ENCODE measurements at places on chromosomes 4 and X. TPM values are rescaled to one million over a fixed set of nuclear protein-coding genes. Genes with fewer than 3 reads are reported as not detected.
A peak's percentile ranks its signal among the peaks of the same experiment; 100 is the strongest.

Gene PORCN
- 9.1 TPM for total RNA-seq

Gene CDS1
- 31.8 TPM for total RNA-seq

Gene SLC25A4
- total RNA-seq, result 24.3 TPM

GRCh38 chr4:160372390-160372789, 1269.5 kb downstream of the RAPGEF2 start:
- DNase-seq, result no peak

DNA sequence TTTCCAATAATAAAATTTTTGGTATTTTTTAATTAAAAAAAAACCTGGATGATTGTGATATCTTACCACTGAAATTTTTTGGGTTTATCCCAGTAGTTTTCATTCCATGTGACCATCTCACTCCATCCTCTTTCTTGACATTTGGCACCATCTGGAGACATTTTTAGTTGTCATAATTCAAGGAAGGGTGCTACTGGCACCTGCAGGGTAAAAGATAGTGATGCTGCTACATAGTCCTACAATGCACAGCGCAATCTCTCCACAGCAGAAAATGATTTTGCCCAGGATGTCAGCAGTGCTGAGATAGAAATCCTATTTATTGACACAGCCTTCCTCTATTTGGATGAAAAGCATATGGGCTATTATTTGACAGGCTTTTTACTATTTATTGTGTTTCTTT, 79.3 kb downstream of the RBPJ start:
- no peak for DNase-seq

Gene MAGEA2
- total RNA-seq, result not detected

DNA sequence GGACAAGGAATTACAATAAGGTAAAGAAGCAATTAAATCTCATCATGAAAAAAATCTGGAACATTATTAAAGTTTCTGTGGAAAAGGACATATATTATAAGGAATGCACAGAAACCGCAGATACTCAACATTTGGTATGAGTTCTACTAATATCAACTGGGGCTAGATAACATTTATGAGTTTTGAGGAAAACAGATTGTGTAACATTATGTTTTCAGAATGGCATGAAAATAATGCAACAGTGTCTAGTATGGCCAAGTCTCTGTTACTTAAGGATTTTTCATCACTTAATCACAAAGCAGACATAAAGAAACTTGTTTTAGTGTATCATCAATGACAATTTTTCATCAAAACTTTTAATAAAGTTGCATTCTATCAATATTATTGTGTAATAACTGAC, 785.0 kb downstream of the GLUD2 start:
- DNase-seq, result no peak

GRCh38 chr4:128812442-128813235, 3.1 kb downstream of the JADE1 start:
- no peak for DNase-seq

GRCh38 chr4:3252831-3253641, 4.1 kb downstream of the MSANTD1 start:
- no peak for DNase-seq

Gene SMIM31
- 10.3 TPM for total RNA-seq

- no peak for DNase-seq
Observed at GRCh38 chr4:5374592-5374991, 323.3 kb downstream of the STK32B start.

Gene NPY1R
- total RNA-seq, result 19.5 TPM

DNA sequence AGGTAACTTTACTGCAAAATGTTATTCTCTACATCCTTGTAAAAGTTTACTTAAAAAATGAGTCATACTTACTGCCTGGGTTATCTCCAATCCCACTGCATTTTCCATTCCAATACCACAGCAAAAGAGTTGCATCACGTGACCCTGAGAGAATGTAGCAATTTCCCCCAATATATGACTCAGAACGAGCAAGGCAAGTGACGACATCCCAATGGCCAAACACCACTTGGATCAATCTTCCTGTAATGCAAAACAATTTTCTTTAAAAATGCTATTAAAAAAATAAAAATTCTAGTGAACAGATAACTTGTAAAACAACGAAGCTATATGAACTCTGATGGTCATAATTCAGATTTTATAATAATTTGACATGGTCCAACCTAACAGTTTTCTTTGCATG, 224.3 kb downstream of the DCLK2 start:
- no peak for DNase-seq

- no peak for DNase-seq
Observed at GRCh38 chrX:103791228-103791627, 14.6 kb downstream of the PLP1 start.

GRCh38 chr4:79917246-79917645, 155.8 kb downstream of the ANTXR2 start:
- peak; percentile 22 for DNase-seq

- DNase-seq, result no peak
Observed at GRCh38 chr4:85656759-85657505, 182.0 kb downstream of the ARHGAP24 start.

DNA sequence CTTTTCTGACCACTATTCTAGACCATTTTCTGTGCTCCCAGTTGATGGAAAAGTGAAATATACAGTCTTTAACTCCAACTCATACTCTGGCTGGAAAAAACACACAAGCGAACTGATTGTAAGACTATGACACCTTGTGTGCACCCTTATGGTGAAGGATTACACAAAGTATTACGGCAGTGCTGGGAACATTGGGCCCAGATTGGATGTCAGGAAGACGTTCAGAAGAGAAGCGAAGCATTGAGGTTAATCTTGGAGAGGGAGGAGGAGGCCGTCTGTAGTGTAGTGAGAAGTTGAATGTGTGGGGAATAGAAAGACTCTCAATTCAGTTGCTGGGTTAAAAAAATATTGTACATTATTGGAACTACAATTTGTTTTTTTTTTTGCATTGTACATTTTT, 50.0 kb downstream of the GRIA2 start:
- DNase-seq, result no peak

- no peak for DNase-seq
Observed at GRCh38 chrX:114619874-114620273, 36.0 kb downstream of the HTR2C start.

DNA sequence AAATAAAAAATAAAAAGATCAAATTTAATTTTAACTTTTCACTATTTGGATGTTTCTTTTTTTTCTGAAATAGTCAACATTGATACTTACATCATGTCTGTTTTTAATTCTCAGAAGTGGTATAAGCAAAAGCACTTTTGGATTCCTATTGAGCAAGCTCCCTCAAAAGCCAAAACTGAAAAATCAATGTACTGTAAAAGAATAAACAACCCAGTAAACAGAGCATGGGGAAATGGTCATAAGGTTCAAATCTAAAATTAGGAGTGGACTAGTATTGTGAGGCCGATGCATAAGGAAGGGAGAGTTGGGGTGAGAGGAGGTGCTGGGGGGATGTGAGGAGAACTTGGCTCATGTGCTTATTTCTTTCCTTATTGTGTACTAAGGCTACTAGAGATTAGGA, 37.9 kb downstream of the NUDT6 start:
- DNase-seq, result no peak

GRCh38 chrX:38987198-38987651, 186.0 kb downstream of the MID1IP1 start:
- peak; percentile 12 for DNase-seq

- no peak for DNase-seq
Observed at GRCh38 chr4:8522160-8523120, 57.8 kb upstream of the GPR78 start.

DNA sequence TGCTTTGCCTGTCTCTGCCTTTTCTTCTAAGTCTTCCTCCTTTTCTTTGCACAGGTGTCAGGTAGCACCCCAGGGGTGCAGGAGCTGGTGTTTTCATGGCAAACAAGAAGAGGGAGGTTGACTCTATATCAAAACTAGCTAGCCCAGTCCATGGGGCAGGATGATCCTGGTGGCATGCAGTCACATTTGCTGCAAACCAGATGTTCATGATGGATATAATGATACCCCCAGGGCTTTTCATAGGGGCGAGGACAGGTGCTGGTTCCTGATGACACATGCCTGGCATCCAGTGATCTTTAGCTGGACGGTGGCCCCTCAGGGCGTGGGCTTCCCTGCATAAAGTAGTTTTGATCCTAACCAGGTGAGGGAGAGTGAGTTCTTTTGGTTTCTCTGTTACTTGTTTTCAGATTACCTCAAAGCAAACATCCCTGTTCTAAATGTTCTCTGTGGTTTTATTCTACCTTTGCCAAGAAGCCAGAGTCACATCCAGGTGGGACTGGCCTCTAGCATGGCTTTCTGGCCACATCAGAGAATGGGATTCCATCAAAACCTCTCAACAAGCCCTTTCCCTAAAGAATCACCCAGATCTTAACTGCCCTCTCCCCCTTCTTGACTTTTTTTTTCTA, 11.2 kb upstream of the UBA6 start:
- DNase-seq, result no peak

DNA sequence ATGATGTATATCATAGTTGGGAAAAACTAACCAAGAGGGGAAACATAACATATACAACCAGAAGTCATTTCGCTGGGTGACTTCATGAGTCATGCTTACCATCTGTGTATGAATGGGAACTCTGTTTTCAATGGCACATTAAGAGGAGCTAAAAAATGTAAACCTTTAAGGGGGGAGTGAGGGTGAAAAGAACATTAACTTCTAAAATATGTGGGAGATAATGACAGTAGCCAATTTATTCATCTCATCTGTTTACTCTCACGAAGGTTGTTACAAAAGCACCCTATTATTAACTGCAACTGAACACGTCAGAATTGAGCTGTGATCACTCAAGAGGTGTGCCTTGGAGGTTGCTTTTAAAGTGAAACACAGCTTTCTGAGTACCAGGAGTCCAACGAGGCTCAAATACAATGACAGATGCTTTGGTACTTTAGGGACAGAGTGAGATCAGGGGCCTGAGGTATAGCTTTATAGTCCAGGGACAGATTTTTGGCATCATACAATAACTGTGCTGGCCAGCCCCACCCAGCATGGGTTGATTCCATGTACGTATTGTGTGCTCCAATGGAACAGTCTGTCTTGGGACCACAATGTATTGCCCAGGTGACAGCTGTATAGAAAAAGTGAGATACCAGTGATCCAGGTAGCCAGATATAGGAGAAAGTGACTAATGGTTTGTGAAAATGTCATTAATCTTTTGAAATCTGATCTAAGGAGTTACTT, 107.3 kb downstream of the AMMECR1 start:
- DNase-seq, result no peak

Gene ZNF157
- 0.32 TPM for total RNA-seq

Gene TKTL1
- not detected for total RNA-seq

DNA sequence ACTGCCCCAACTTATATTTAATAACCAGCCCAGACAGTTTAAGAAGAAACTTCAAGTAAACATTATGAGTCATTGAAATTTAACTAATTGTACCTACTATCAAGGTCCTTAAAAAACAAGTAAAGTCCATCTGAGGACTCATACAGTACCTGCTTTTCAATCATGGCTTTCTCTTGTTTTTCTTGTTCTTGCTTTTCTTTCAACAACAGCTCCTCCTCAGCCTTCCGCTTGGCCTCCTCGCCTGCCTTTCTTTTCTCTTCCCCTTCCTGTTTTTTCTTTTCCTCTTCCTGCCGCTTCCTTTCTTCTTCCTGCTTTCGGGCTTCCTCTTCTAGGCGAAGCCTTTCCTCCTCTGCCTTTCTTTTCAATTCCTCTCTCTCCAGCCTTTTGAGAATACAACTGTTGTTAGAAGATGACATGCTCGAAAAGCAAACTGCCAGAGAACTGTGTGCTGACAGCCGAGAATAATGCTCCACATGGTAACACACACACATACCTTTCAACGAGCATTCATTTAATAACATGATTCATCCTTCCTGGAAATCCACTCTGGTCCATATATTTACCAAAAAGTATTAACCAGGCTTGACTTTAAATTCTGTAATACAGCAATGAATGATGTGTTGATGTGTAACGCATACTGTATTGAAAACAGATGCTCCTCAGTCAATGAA, 25.2 kb upstream of the BCLAF3 start:
- no peak for DNase-seq

- no peak for DNase-seq
Observed at GRCh38 chr4:179472164-179472563, 2029.9 kb upstream of the AGA start.

DNA sequence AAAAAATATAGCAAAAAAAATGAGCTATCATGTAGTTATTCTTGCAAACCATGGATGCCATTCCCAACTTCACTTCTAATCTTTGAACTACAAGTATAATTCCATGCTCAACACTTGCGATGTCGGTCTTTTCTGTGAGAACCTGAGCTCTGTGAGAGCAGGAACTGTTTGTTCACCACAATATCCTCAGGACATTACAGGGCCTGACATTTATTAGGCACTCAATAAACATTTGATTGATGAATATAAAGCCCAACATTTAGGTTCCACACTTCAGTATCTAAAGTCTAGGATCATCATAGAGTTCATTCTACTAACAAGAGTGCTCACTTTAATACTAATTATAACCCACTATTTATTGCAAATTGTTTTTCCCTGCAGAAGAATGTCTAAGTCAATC, 211.6 kb upstream of the FAM241A start:
- no peak for DNase-seq

Gene PDHA1
- 201 TPM for total RNA-seq

Gene CRMP1
- total RNA-seq, result 0.55 TPM

- DNase-seq, result no peak
Observed at GRCh38 chr4:179880756-179881155, 2362.4 kb upstream of the TENM3 start.

Gene CCSER1
- total RNA-seq, result 13.3 TPM

DNA sequence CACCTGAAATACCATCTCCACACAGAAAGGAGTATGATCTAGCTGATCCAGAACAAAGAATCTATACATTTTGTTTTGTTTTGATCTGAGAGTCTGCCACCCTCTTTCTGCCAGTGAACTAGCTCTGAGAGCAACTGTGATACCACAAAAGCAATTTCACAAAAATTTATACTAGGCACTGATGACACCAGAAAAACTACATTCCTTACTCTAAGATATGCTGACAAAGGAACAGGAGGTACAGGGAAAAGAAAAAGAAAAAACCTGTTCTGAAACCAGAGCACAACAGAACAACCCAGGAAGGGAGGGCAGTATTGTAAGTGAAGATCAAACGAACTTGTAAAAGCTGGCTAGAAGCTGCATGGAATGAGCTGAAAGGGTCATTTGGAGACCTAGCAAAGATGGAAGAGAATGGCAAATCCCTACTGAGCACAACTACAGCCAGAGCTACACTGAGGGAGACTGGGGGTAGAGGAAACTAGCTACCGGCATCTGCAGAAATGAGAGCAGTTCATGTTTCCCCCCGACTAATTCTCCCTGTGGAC, 31.9 kb downstream of the AMOT start:
- DNase-seq, result no peak

Gene PNMA5
- not detected for total RNA-seq

Gene EVC2
- total RNA-seq, result 10.5 TPM

GRCh38 chr4:48005781-48006180, 10.7 kb downstream of the CNGA1 start:
- DNase-seq, result no peak

Gene PABPC5
- total RNA-seq, result not detected

- DNase-seq, result no peak
Observed at GRCh38 chr4:32002037-32002747, 1282.0 kb downstream of the PCDH7 start.

GRCh38 chr4:104475652-104476051, 19.0 kb downstream of the CXXC4 start:
- DNase-seq, result no peak

GRCh38 chr4:107721436-107722100, 1.5 kb upstream of the PAPSS1 start:
- DNase-seq, result peak; percentile 57

All from transverse colon (tissue), 4 donors.